NCI-H1417 (cell line): ENCODE measurements at places on chromosomes 7 and 10.

GRCh38 chr7:142671506-142671905, 77.8 kb upstream of the PRSS1 start:
- no peak for DNase-seq

- no peak for DNase-seq
Measured at GRCh38 chr7:50688226-50688590, 94.5 kb downstream of the GRB10 start.

DNA sequence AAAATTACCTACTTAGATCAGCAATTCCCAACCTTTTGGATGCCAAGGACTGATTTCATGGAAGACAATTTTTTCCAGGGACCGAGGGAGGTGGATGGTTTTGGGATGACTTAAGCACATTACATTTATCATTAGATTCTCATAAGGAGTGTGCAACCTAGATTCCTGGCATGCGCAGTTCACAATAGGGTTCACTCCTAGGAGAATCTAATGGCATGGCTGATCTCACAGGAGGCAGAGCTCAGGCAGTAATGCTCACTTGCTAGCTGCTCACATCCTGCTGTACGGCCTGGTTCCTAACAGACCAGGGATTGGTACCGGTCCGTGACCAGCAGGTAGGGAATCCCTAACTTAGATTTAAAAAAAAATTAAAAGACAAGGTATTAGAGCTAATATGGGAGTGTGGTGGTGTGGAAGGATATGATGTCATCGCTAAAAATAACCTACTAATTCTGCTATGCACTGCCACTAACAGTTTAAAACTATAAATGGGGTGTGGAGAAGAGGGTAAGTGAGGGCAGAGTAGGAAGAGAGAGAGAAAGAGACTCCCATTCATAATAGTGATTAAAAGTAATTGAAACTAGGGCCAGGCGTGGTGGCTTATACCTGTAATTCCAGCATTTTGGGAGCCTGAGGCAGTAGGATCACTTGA, 282.7 kb downstream of the BAMBI start:
- DNase-seq, result no peak

DNA sequence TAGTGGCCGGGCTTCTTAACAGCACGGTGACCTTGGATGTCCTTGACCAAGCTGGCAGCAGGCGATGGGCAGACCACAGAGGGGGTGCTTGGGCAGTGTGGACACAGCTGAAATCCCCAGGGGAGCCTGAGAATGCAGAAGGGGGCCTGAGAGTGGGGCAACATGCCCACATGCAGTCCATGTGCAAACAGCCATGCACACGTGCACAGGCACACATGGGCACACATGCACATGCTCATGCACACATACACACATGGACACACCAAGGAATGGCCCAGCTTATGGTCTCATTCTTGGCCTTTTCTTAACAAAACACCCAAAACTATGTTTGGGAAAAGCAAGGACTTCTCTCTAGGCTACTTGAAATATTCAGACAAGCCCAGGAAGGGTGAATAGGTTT, 483.9 kb upstream of the MKI67 start:
- no peak for DNase-seq

DNA sequence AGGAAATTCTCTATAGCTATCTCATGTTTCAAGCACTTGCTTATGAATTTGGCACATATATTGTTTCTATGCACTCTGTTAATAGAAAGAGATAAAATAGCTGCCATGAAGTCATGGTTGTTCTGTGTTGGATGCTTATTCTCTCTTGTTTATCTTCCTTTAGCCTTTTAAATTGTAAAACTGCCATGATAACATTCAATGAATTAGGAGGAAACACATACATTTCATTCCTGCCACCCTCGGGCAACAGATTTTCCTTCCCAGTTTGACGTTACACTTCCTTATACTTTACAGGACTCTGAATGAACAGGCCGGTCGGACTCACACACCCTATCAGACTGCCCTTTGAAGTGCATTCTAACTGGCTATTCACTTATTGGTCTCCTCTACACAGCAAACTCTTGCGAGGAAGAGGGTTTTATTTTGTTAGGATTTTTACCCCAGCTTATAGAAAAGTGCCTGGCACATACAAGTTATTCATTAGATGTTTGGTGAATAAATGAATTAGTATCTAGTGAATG, 65.7 kb upstream of the FERD3L start:
- DNase-seq, result peak; percentile 48

- DNase-seq, result peak; percentile 80
Measured at GRCh38 chr10:104937567-104937966, 296.5 kb downstream of the SORCS3 start.

GRCh38 chr7:92061154-92061553, 73.1 kb downstream of the CYP51A1 start:
- DNase-seq, result no peak

- no peak for DNase-seq
Measured at GRCh38 chr10:93462371-93462770, 19.8 kb downstream of the MYOF start.

DNA sequence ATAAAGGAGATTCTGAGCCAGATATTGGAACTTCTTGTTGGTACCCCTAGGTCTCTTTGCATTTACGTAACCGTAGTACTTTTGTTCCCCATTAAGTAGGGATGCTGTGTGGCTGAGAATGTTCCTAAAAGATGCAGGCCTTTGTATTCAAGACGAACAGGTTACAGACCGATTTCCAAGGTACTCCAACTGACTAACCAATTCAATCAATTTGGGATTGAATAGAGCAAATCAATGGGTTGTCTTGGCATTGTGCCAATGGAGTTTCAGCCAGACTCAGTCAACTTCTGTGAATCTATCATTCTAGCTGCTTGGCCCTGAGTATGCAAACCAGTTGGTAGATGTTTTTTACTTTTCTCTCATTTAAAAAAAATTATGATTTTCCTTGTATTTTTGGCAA, 347.3 kb upstream of the NPVF start:
- no peak for DNase-seq

- DNase-seq, result no peak
Measured at GRCh38 chr7:42448901-42449300, 211.9 kb upstream of the GLI3 start.
